ENCODE measurements at places on chromosomes 2 and 18. TPM values are rescaled to one million over a fixed set of nuclear protein-coding genes. Genes with fewer than 3 reads are reported as not detected.

The G6PC2 gene
- not detected for total RNA-seq

The MBD1 gene
- 103 TPM for total RNA-seq

The MROH2A gene
- not detected for total RNA-seq

The NT5DC4 gene
- total RNA-seq: not detected

The IL1RN gene
- total RNA-seq: 1.2 TPM

The NXPH2 gene
- not detected for total RNA-seq

The C2orf15 gene
- total RNA-seq: 0.19 TPM

The MOCOS gene
- 0.03 TPM for total RNA-seq

The GPR155 gene
- 2.3 TPM for total RNA-seq

The GAREM1 gene
- 0.30 TPM for total RNA-seq

The HOXD13 gene
- total RNA-seq: not detected

The AKAIN1 gene
- total RNA-seq: not detected

The CDH19 gene
- total RNA-seq: not detected

- no peak for DNase-seq
Measured at GRCh38 chr2:220936641-220937197, 635.4 kb downstream of the EPHA4 start.

- no peak for DNase-seq
Measured at GRCh38 chr2:129733579-129733978, 245.9 kb upstream of the RAB6C start.

DNA sequence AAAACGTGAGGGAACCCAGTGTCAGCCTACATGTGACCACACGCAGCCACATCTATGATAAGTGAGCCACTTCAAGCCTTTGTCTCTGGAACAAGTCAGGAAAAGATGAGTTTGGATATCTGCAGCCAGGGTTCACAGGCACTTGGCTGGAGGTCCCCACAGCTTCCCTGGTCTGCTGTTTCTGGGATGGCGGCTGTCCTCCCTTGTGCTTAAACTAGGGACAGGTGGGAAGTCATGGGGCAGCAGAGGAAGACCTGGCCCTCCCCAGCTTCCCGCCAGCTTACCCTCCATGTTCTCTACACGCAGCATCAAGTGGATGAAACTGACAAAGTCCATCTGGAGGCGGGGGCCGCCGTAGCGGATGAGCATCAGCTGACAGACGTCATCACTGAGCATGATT lies 38.5 kb upstream of the GALNT14 start:
- no peak for DNase-seq

DNA sequence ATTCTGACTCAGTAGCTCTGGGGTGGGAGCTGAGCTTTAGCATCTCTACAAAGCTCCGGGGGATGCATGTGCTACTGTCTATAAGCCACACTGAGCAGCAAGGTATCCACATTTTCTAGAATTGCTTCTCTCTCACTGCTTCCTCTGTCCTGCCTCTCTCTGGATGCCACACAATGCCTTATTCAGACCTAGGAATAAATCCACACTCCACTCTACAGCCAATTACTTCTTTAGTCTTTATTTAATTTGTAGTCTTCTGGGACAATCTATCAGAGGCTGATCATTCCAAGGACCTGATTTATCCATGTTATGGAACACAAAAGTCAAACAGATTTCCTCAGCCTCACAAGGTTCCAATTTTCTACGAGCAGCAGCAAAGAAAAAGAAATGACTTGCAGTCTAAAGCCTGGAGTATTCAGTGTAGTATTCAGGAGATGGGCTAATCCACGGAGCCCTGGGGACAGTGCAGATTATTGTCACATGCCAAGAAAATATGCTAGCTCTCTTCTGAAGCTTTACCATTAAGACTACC lies 4.4 kb downstream of the BCL2 start:
- no peak for DNase-seq

- DNase-seq: no peak
Measured at GRCh38 chr2:241546771-241547498, 11.6 kb upstream of the BOK start.

DNA sequence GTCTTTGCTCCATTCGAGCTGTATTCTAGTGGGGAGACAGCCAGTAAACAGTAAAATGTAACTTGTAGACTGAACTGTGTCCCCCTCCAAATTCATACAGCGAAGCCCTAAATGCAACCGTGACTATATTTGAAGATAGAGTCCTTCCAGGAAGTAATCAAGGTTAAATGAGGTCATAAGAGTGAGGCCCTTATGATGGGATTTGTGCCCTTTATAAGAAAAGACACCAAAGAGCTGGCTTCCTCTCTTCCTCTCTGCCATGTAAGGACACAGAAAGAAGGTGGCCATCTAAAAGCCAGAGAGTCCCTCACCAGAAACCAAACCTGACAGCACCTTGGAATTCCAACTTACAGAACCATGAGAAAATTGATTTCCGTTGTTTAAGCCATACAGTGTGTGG lies 31.4 kb downstream of the GPR75 start:
- DNase-seq: no peak

DNA sequence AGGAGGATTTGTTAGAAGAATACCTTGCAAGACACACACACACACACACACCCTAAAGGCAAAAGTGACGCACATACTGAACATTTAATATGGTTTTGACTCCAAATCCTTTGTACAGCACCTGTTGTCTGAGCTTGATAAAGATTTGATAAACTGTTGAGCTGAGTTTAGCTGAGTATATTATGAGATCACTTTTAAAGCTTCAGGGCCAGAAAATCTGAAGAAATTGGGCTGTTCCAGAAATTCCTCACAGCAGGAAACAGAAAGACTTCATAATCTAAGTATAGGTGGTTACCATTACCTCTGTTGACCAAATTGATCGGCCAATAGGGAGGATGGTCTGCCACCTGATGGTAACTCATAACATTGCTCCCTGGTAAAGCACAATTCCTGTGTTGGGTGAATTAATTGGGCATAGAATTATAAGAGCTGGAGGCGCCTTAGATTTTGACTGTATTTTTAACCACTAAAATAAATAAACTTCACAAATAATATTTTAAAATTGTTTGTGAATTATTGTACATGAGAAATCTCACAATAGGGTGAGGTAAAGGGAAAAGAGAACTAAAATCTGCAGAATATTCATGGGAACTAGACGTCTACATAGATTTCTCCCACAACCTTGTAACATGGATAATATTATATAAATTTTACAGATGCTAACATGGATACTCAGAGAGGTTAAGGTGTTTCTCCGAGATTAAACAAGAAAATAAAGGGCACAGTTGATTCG lies 21.8 kb upstream of the RPIA start:
- no peak for DNase-seq

GRCh38 chr18:74375999-74376398 lies 60.4 kb downstream of the C18orf63 start:
- no peak for DNase-seq

DNA sequence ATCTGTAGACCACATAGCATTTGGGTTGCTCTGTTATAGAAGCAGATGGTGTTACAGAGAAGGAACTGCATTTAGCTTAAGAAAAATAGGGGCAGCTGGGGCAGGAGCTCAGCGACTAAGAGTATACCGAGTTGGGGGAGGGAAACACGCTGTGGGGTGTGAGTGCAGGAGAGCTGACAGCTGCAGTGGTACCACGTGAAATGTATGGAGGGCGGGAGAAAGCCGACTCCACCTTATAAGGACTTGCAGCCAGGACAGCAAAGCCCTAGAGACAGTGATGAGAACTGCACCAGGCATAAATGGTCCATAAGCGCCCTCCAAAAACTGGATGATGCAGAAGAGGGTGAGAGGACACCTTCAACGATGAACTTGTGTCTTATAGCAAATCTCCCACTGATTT lies 237.6 kb downstream of the PRKCE start:
- no peak for DNase-seq

DNA sequence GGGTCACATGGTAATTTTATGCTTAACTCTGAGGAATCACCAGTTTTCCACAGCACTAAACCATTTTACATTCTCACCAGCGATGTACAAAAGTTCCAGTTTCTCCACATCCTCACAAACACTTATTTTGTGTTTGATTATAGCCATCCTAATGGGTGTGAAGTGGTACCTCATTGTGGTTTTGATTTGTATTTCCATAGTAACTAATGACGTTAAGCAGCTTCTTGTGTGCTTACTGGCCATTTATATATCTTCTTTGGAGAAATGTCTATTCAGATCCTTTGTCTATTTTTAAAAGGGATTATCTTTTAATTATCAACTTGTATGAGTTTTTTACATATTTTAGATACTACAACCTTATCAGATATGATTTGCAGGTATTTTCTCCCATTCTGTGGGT lies 42.0 kb downstream of the CCDC150 start:
- no peak for DNase-seq

DNA sequence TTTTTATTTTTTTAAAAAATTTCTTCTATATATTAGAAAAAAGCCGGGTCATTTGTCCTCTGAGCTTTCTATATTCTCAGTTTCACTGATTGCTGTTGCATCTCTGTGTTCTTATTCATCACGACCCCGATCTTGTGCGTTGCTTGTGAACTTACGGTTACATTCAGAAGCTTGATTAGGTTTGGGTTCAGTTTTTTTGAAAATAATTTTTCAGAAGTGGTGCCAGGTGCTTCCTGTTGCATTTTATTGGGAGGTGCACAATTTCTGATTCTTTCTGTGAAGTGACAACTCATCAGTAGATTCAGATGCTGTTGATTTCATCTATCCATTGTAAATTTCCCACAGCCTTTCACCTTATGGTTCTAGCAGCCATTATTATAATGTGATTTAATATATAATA lies 147.3 kb downstream of the INHBB start:
- no peak for DNase-seq

DNA sequence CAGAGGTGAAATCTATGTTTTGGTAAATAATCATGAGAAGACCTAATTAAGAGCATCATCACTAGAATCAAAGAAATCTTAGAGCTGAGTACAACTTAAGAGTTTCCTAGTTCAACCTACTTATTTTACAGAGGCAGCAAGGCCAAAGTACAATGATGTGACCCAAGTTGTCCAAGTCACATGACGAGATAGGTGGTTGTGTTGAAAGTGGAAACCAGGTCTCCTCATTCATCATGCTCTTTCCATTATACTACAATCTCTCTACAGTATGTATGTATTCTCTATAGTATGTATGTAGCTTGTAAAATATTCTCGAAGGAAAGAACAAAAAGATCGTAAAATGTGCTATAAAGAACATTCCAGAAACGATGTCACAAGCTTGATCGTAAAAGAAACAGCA lies 895.0 kb upstream of the FSHR start:
- DNase-seq: no peak

DNA sequence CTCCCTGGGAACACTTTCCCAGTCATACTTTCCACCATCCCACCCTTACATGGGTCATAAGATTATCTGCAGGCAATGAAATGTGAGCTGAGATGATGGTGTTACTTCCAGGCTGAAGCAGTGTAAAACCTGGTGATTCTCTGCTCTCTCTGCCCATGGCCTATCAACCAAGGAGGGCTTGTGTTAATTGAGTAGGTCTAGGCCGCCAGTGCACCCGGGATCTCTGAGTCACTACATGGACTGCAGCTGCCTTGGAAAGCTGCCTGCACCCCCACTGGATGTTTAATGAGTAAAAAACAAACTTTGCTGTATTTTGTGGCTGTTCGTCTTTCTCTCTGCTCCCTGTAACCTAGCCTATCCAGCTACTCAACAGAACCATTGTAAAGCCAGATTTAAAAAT lies 451.7 kb upstream of the SMIM21 start:
- no peak for DNase-seq

GRCh38 chr2:56379066-56379465 lies 195.3 kb downstream of the CCDC85A start:
- no peak for DNase-seq

DNA sequence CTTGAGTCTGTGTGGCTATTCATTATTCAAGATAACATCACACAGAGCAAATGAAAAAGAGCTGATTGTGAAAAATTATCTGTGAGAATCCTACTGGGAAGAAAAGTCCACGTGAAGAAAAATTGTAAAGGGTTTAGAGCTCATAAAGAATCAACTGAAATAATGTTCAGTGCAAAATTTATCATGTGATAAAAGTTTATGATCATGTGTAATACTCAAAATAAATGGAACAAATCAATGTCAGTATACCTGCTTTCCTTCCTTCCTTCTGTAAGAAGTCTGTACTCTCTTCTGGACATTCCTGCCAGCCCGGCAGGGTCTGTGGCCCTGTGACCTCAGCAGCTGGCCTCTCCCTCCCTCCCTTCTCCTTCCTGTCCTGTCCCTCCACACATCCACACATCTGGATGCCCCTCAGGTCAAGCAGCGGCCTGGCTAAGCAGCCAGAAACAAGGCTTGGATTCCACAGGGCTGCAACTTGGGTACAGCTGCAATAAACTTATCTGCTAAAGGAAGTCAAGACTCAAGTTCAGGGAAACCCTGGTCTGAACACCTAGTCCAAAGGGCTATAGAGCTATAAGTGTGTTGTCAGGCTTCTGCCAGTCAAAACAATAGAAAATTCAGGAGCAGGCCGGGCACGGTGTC lies 172.1 kb downstream of the MREG start:
- DNase-seq: no peak

GRCh38 chr2:30354621-30355020 lies 92.4 kb upstream of the LCLAT1 start:
- DNase-seq: no peak

DNA sequence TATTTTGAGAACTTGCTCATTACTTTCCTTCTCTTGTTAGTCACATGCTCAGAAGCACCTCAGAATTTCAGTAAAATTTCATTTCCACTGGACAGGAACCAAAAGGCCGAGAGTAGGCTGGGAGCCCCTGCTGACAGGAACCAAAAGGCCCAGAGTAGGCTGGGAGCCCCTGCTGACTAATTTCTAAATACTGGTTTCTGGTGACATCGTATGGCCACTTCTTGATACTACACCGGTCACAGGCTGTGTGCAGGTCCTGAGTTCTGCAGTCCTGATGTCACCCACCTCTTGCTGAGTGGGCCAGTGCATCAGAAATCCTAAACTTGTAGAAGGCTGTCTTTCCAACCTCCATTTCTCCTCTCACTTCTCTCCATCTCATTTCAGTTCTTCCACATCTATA lies 17.7 kb upstream of the EN1 start:
- DNase-seq: no peak

GRCh38 chr2:152761214-152761613 lies 42.8 kb downstream of the ARL6IP6 start:
- no peak for DNase-seq

DNA sequence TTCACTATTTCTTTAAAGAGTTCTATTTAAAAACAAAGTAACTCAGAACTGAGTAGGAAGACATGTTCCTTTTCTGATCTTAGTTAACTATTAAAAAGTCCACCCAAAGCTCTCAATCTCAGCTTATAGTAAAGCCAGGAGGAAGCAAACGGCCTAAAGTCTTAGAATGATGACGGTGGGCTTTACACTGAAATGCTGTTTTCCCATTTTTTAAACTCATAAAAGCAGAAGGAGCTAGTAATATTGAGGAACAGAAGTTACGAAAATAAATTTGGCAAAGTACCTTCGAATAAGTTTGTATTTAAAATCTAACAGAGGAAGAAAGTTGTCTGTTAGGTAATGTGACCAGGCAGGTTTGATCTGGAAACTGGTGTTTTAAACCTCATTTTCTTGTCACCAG lies 111.1 kb downstream of the ZNF532 start:
- no peak for DNase-seq

DNA sequence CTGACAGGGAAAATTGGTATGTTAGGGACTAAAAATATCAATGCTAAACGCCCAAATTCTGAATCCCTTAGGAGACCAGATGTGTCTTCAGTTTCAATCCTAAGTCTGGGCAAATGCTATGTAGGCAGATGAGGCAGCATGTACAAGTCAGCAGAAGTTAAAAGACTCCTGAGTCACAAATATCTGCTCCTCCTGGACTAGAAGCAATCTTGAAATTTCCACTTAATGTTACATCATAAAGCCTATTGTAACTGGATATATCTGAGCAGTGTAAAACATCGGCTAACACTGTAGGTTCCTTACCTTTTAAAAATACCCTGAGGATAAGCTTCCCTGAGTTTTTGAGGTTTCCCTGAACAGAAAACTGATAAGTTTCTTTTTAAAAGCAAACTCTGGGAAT lies 1087.6 kb upstream of the PIK3C3 start:
- DNase-seq: no peak

Measured in activated T-cell treated with anti-CD3 and anti-CD28 coated beads, Interleukin-2, amount 50 U/mL, for 4 hours (primary cell).